ENCODE measurements at places on chromosomes 13 and 19.

GRCh38 chr19:55340784-55341147 lies 1.1 kb downstream of the KMT5C start:
- no peak for DNase-seq

DNA sequence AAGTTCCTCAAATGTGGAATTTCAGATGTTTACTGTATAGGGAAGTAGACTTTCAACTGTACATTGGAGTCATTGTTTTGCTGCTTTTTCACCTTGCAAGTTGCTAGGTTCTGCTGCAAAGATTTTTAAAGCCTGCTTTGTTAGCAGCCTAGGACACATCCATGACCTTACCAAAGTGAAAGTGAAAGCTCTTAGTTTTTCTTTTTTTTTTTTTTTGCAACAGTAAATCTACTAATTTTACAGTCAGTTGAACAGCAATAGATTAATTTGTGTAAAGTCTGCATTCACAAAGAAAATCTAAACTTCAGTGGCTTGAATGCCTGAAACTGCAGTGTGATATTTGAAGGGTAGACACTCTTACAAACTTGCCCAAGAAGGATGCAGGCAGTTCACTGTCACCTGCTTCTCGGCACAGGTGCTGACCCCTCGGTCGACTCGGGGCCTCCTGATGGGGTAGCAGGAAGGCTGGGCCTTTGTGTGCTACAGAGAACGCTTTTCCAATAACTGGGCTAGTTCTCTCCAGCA lies 5.0 kb upstream of the MTIF3 start:
- DNase-seq, result peak; percentile 33

- DNase-seq, result peak; percentile 35
Observed at GRCh38 chr19:49997709-49998108, 27.5 kb downstream of the VRK3 start.

DNA sequence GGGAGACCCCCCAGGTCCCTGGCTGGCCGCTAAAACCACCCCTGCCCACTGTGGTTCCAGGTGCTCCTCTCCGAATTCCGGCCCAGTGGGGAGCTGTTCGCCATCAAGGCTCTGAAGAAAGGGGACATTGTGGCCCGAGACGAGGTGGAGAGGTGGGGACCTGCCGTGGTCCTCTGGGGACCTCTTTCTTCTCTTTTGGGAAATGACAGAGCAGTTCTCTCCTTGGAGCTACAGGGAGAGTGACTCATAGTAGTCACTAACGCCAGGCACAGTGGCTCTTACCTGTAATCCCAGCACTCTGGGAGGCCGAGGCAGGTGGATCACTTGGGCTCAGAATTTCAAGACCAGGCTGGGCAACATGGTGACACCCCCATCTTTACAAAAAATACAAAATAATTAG lies 7.3 kb downstream of the PTGER1 start:
- no peak for DNase-seq

- DNase-seq, result no peak
Observed at GRCh38 chr19:9848762-9849161, 13.6 kb downstream of the PIN1 start.

GRCh38 chr13:99033814-99034213 lies 56.0 kb upstream of the DOCK9 start:
- peak; percentile 34 for DNase-seq

GRCh38 chr19:31175564-31176348 lies 173.5 kb downstream of the TSHZ3 start:
- DNase-seq, result no peak

DNA sequence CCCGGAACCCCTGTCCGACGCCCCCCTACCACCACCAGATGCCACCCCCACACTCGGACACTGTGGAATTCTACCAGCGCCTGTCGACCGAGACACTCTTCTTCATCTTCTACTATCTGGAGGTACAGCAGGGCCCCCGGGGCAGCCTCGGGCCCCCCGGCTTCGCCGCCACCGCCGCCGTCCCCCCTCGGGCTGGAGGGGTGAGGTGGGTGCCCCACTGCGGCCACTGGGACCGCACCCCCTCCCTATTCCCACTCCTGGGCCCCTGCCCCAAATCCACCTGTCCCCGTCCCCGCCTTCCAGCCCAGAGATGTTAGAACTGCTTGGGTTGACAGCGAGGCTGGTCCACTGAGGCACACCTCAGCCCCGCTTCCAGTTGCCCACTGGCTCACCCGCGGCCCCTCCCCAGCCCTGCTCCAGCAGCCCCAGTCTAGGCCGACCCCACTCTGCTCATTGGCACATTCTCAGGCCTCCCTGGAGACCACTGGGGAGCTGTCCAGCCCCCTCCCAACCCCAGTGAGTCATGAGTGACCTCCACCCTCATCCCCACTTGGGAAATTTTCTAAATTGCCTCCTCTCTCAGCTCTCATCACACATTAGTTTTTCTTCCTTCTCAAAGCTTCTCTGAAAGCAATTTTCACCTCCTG lies 6.5 kb downstream of the LENG1 start:
- DNase-seq, result no peak

- DNase-seq, result no peak
Observed at GRCh38 chr13:43107780-43108179, 84.4 kb downstream of the DNAJC15 start.

- DNase-seq, result no peak
Observed at GRCh38 chr19:18852648-18853047, 20.9 kb downstream of the UPF1 start.

GRCh38 chr19:6738787-6739389 lies 592 bp upstream of the TRIP10 start:
- no peak for DNase-seq

- DNase-seq, result peak; percentile 21
Observed at GRCh38 chr13:95300625-95301182, 547 bp downstream of the ABCC4 start.

- DNase-seq, result no peak
Observed at GRCh38 chr13:98731925-98732324, 20.5 kb downstream of the SLC15A1 start.

DNA sequence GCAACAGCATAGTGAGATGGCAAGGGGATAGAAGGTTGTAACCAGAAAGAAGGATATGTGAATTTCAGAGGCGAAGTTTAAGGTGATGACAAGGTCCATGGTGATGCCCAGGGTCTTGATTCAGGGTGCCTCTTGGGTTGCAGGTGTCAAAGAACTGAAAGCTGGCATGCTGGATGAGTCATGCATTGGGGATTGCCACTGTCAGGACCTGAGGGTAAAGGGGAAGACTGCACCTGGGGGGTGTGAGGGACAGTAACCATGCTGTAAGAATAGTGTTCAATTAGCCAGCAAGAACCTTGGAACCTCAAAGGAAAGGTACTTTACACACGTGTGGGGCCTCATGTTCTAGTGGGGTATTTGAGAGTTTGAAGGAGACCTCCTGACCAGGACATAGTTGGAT lies 279.6 kb downstream of the SLC7A1 start:
- DNase-seq, result no peak

DNA sequence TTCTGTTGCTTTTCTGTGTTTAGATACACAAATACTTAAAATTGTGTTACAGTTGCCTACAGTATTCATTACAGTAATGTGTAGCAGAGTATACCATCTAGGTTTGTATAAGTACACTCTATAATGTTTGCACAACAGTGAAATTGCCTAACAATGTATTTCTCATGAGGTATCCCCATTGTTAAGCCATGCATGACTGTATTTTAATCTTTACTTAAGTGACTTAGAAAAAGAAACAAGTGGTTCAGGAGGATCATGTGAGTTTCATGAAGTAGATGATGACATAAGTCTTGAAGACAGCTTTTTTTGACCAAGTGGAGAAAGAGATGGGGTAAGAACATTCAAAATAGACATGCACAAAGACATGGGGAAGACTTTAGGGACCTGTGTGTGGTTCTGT lies 8.4 kb upstream of the KCTD4 start:
- peak; percentile 89 for DNase-seq

DNA sequence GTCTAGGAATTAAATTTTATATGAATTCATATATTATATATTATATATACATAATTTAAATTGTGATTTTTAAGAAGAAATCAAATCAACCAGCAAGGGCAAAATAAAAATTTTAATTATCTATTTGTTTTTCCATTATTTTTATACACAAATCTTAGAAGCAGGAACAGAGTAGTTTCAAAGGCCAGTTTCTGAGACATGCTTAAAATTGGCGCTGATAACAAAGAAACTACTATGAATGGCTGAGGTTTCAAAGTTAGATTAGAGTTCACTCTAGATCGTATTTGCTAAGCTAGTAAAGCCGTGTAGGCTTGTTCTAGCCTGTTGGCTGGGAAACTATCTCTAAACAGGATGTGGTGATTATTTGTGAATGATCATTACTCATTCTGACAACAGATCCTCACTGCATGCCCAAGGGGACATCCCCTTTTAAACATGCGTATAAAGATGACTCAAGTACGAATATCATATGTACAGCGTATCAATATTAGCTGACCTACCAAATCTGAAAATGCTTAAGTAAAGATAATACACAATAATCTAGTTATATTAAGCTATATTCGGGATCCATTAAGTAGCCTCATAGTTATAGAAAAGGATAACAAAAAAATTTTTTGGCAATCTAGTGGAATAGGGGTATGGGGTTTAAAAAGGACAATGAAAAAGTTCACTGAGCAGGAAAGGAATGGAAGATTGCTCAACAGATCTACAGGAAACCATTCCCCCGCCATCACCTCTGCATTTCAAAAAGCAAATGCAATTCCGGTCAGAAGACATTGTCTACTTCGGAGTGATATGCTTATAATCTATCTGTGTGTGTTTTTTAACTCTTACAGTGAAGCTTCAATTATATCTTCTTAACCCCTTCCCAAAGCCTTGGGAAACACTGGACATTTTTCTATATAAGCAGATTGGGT lies 150.1 kb downstream of the SHISA2 start:
- DNase-seq, result peak; percentile 56

DNA sequence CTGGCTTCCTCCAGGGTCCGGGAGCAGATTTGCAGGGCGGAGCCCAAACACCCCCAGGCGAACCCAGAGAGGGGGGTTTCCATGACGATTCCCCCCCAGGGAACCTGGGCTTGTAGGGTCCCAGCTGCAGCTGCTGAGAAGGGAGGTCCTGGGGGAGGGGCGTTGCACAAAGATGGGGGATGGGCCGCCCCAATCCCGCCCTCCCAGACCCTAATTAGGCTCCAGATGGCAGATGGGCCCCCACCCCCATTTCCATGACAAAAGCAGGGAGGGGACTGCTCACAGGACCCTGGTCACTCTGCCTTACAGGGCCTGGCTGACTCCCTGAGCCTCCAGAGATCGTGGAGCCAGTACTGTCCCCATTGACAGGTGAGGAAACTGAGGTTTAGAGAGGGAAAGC lies 15.2 kb downstream of the ELAVL3 start:
- no peak for DNase-seq

- DNase-seq, result no peak
Observed at GRCh38 chr13:111252446-111253364, 67.7 kb upstream of the TEX29 start.

GRCh38 chr13:47310401-47310800 lies 413.5 kb upstream of the HTR2A start:
- no peak for DNase-seq

DNA sequence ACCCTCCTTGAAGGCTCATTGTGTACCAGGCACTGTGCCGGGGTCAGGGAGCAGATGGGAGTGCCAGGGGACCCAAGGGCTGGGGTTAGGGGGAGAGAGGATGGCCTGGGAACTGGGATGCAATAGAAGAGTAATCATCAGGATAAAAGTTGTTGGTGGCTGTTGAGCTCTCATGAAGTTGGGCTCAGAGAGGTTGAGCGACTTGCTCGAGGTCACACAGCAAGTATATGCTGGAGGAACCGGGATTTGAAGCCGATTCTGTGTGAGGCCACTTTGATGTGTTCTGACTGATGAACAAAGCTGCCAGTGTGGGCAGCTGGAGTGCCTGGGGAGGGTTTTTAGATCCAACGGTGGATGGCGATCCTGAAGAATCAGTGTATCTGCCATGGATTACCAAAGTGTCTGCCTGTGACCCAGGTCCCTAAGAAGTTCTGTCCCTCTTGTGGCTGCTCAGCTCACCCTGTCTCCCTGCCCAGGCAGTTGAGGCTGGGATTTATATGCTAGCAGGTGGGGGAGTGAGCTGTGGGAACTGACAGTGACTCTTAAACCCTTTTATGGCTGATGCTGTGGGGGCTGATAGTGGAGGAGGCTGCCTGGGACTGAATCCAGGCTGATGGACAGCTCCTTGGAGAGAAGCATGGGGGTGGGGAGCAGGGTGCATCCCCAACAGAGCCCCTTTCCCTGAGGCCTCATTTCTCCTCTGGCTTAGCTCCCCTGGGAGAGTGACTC lies 8.3 kb downstream of the ARHGEF18 start:
- DNase-seq, result no peak

DNA sequence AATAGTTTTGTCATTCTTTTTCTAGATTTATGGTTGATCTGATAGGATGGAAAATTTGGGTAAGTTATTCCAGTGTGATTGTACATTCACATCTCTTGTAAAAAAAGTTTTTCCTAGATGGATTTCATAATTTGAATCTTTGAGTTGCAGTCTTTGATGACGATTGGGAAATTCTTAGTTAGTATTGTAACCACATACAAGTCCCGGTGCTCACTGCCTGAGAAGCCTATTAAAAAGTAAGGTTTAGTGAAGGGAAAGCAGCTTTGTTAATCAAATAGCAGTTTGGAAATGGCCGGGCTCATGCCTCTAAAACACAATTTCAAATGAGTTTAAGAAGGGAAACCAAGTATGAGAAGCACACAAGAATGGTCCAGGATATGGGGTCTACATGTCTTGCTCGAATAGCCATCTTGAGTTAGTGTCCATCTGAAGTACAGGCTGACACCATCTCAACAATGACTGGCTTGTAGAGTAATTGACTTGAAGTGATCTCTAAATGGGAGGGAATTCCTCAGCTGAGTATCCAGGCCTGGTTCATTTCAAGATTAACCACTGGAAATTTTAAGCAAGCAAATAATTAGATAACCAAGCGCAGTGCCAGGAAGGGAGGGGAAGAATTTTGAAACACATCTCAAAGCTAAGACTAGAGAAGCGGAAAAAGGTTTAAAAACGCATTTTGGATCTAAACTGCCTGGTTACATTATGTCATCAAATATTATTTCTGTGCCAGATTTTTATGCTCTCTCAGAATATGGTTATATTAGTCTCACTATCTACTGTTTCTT lies 1145.6 kb upstream of the MIR17HG start:
- no peak for DNase-seq

DNA sequence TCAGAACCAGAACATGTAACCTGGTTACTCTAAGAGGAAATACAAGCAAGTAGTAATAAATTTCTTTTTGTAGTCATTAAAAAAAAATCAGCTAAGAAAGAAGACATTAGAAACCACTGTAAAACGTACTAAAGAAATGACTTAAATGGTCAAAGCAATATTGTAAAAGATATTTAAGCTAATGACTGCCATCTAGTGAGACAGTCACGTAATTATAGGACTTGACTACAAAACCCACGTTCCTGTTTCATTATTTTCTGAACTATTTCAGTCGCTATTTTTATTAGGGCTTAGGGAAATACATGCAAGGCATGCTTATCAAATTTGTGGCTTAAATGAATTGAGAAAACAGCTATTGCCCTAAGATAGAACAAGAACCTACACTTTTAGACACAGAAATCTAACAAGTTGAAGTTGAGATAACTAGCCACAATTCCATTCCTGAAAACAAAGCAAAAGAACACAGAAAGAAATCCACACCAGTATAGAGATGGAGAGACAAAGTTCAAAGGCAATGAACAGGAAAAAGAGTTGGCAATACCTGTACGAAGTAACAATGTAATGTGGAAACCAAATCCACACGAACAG lies 17.9 kb downstream of the ALG5 start:
- DNase-seq, result peak; percentile 61

- DNase-seq, result no peak
Observed at GRCh38 chr13:83327091-83327490, 555.2 kb downstream of the SLITRK1 start.

GRCh38 chr13:111037927-111038326 lies 77.2 kb upstream of the ARHGEF7 start:
- DNase-seq, result no peak

- no peak for DNase-seq
Observed at GRCh38 chr19:3335431-3336350, 30.7 kb upstream of the NFIC start.

Data from suppressor macrophage treated with lipopolysaccharide for 4 hours (primary cell).